Kidney capillary endothelial cell (primary cell): ENCODE measurements at places on chromosomes 12 and 14.

DNA sequence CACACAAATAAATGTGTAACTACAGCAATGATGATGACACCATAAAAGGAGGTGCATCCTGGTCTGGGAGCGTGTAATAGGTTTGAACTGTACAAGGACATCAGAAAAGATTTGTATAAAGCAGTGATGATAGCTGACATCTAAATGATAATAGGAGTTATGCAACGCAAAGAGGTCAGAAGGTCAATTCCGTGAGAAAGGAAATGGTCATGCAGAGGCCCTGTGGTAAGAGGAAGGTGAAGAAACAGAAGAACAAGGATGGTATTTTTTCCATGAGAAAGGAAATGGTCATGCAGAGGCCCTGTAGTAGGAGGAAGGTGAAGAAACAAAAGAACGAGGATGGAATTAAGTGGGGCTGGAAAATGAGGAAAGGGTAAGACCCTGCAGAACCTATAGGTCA lies 106.7 kb upstream of the TMPO start:
- no peak for DNase-seq

DNA sequence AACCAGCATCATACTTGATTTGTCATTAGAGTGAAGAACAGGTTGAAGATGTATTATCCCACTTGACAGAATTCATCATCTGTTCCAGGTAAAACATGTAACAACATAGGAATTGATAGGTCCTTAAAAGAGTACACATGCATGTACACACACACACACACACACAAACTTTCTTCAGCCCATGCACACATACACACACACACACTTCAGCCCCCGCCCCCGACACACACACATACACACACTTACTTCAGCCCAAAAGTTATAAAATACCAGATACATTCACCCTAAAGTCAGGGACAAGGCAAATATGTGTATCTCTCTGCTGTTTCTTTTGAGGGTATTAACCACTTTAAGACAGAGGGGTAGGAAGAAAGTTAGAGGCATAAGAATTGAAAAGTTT lies 15.4 kb downstream of the CAND1 start:
- DNase-seq: no peak

DNA sequence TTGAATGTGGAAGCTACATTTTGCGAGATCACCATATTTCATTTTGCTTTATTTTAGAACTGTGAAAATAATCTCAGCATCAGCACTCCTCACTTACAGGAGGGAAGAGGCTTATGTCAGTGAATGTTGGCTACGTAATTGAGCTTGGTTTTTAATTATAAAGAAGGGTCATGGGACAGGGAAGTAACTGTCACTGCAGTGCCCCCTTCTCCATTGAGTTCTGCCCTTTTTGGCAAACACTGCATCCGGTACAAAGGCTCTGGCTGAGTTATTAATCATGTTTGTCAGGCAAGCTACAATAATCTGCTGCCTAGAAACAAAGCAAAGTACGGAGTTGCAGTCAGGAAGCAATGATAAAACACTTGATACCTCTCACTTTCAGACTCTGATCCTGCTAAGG lies 546.7 kb downstream of the SNAPC1 start:
- DNase-seq: peak; percentile 23

- DNase-seq: no peak
Measured at GRCh38 chr14:104561124-104561557, 18.4 kb upstream of the C14orf180 start.

DNA sequence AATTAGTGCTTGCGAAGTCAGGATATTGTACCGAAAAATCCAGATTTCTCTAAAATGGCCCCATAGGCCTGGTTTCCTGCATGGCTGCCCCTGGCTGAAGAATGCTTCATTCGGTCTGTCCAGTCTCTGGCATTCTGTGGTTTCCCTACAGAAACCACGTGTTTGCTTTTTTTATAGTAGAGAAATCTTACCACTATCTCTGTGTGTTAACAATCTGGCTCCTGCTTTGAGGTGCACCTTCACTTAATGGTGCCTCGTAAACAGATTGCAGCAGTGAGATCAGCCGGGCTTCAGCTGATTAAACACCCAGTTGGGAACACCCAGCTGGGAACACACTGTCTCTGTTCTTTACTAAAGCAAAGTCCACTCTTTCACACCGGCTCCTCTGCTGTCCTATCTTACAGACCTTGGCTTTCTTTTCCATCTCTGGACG lies 6.7 kb upstream of the DNAAF2 start:
- no peak for DNase-seq

DNA sequence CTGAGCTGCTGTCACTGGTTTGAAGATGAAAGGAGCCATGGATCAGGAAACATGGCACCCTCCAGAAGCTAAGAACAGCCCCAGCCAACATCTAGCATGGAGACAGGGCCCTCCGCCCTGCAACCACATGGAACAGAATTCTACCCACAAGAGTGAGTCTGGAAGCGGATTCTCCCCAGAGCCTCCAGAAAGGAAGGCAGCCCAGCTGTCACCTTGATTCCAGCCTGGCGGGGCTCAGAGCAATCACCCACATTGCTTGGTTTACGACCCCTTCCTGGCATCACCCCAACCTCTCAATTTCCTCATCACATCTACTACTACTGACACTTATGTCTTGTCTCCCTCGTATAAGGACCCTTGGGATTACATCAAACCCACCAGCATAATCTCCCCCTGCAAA lies 38.5 kb downstream of the OAS2 start:
- DNase-seq: no peak

GRCh38 chr12:67826946-67827720 lies 162.1 kb upstream of the IFNG-AS1 start:
- no peak for DNase-seq

DNA sequence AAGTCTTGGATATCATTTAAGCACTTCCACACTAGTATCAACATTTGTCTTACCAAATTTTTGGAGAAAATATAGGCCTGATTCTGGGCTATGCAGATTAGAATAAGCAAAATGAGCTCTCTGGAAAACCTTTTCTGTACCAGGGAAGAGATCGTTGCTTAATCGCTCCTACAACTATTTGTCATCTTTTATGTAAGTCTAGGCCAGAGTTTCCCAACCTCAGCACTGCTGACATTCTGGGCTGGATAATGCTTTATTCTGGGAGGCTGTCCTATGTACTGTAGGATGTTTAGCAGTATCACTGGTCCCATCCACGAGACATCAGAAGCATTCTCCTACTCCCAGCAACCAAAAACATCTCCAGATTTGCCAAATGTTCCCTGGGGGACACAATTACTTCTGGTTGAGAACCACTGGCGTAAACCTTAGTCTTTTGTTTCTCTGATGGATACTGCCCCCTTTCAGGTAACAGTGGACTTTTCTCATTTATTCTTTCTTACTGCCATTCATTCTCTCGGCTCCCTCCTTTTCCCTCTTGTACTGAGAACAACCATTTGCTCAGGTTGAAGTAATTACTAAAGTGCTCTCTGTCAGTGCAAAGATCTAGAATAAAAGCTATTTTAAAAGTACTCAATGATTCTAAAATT lies 316.9 kb upstream of the E2F7 start:
- DNase-seq: no peak

DNA sequence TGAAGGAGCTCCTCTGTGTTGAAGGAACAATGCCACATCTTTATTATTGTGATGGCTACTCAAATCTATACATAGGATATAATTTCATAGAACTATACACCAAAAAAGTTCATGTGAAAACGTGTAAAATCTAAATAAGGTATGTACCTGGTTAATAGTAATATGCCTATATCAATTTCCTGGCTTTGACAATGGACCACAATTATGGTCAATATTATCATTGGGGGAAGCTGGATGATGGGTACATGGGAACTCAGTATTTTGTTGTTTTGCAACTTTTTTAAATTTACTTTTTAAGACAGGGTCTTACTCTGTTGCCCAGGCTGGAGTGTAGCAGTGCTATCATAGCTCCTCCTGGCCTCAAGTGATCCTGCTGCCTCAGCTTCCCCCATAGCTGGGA lies 270.7 kb downstream of the TMEM132C start:
- no peak for DNase-seq

GRCh38 chr12:91332302-91332701 lies 149.7 kb upstream of the DCN start:
- no peak for DNase-seq

- no peak for DNase-seq
Measured at GRCh38 chr12:130155416-130156073, 6.7 kb upstream of the FZD10 start.

GRCh38 chr14:76884853-76885276 lies 58.7 kb downstream of the LRRC74A start:
- DNase-seq: no peak

GRCh38 chr14:31932675-31933074 lies 144.4 kb upstream of the ARHGAP5 start:
- no peak for DNase-seq

GRCh38 chr14:99183311-99183710 lies 88.7 kb downstream of the BCL11B start:
- DNase-seq: no peak

- DNase-seq: no peak
Measured at GRCh38 chr12:43273467-43273866, 278.5 kb downstream of the ADAMTS20 start.

DNA sequence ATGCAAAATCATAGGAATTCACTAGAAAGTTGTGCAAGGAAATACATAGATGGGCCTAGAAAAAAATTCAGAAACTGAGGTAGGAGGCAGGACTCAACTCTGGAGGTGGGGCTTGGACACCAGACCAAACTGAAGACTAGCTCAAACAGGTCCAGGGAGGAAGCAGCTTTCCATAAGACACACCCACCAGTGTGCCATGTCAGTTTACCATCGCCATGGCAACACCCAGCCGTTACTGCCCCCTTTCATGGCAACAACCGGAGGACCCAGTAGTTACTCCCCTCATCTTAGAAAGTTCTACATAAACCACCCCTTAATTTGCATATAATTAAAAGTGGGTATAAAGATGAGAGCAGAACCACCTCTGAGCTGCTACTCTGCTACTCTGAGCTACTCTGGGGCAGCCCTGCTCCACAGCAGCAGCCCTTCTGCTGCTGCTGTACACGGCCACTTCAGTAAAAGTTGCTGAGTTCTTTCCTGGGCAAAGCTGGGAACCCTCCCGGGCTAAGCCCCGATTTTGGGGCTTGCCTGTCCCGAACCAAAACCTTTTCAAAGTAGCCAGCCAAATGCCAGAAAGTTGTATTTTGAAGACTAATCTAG lies 30.8 kb upstream of the NINJ2 start:
- no peak for DNase-seq

- DNase-seq: peak; percentile 68
Measured at GRCh38 chr12:26126340-26127284, 1.8 kb upstream of the BHLHE41 start.

GRCh38 chr12:42706321-42706720 lies 116.8 kb upstream of the PRICKLE1 start:
- DNase-seq: no peak

DNA sequence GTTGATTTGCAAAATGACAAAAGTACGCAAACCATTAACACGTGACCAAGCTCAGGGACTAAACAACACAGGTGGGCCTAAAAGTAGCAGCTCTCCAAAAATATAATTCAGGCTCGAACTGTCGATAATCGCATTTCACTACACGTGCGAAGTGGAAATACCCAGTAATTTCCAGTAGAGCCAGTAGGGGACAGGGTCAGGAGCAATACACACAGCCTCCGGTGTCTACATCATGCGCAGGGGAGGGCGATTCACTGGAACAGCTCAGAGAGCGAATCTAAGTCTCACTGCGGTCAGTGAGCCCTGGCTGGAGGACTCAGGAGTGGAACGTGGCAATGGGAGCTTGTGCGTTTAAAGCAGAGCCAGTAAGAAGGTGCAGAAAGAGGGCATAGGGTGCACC lies 40.4 kb downstream of the SETD3 start:
- no peak for DNase-seq

DNA sequence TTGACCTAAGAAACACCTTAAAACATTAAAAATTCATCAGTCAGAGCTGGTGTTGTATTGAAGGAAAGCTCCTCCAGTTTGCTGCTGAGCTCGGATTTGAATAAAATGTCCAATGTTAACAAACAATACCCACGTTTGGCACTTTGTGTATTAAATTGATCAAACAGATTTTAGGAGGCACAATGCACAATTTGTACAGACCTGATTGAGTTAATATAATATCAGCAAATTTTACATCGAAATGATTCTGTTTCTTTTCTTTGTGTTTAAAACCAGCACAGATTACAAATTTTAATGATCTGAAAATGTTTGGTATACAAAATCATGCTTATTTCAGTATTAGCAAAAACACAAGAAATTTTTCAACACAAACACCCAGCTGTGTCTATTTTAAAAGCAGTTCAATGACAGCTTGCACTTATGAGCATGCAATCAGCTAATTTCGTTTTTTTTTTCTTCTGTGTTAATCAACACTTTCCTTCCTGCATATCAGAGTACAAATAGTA lies 2.8 kb upstream of the FOXG1 start:
- DNase-seq: no peak

DNA sequence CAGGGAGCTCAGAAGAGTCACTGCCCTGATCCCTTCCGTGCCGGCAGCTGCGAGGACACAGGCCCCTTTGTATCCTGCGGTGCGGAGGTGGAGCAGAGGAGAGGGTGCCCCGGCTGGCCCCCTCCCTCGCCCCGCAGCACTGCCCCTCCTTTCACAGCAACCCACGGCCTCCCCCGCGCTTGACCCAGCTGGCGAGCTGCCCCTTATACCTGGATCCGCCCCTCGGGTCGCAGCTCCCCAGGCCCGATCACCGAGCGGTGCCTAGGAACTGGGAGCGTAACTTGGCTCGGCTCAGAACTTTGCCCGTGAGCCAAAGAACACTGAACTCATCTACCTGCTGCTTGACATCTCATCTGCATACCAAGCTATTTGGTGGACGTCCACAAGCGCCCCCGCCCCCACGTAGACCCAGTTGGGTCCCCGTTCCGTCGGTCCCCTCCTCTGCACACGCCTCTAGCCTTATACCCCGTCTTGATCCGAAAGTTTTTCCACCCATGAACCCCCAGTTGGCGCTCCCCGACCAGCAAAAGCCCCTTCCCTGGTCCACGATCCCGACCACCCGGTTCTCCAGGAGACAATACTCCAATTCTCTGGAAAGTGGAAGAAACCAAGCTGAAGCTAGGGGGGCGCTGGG lies 697 bp upstream of the DNAJC14 start:
- DNase-seq: no peak

GRCh38 chr14:55129086-55129427 lies at the start of gene LGALS3:
LGALS3 (plus strand) TSS chr14:55129252; CDS start chr14:55137374, 8,122 bp downstream.
- no peak for DNase-seq

DNA sequence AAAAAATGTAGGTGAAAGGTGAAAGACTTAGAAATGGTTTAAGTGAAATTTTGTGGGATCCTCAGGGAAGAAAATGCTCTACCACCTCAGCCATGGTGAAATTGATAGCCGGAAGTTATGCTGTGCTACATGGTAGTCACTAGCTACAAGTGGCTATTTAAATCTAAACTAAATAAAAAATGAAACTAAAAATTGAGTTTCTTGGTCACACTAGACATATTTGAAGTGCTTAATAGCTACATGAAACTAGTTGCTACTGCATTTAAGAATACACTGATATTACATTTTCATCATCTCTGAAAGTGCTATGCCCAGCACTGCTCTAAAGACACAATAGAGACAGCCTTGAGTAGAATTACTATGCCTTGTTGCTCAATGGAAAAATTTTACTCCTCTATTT lies 10.3 kb upstream of the SLCO1B3 start:
- no peak for DNase-seq

- no peak for DNase-seq
Measured at GRCh38 chr12:44972746-44973421, 78.0 kb downstream of the DBX2 start.
